HepG2 (cell line): ENCODE measurements at places on chromosomes 1 and 21. TPM values are rescaled to one million over a fixed set of nuclear protein-coding genes. Genes with fewer than 3 reads are reported as not detected.

GRCh38 chr21:35136106-35136505, 87.0 kb upstream of the RUNX1 start:
- H3K27me3 ChIP-seq = no peaks in the 10 kb centered on the region; the same call in 1 of the 2 replicates
- peaks cover 14% of the 10 kb centered on the region for H3K4me1 ChIP-seq
- no peaks in the 10 kb centered on the region for H3K36me3 ChIP-seq
- H3K4me3 ChIP-seq = no peak overlapping the region
- no peak for DNase-seq

GRCh38 chr1:118949315-118949714, 38.8 kb downstream of the TBX15 start:
- H3K36me3 ChIP-seq = no peaks in the 10 kb centered on the region
- no peak overlapping the region for H3K27ac ChIP-seq
- no peak overlapping the region for H3K4me3 ChIP-seq

GRCh38 chr21:24188506-24188905, 1418.8 kb downstream of the MRPL39 start:
- no peak overlapping the region for H3K27ac ChIP-seq
- H3K36me3 ChIP-seq = no peaks in the 10 kb centered on the region

DNA sequence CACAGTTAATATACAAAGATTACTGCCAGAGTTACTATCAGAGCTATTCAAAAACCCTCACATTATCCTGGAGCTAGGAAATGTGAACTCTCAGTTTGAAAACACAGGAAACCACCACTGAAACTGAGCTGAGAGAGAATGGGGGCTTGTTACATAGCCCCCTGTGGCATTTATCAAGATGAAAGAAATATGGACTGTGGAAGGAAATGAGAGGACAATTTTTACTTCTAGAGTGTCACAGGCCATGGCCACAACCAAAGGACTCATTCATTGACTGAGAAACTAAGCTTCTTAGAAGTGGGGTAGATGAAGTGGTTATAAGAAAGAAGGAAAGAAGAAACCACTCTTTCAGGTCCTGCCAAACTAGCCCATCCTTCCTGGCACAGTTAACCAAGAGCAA, 25.3 kb downstream of the DSTYK start:
- peaks cover 3% of the 10 kb centered on the region; the same call in 1 of the 3 replicates for H3K36me3 ChIP-seq
- H3K4me1 ChIP-seq = peaks cover 14% of the 10 kb centered on the region
- no peak overlapping the region for H3K27ac ChIP-seq
- H3K4me3 ChIP-seq = no peak overlapping the region

DNA sequence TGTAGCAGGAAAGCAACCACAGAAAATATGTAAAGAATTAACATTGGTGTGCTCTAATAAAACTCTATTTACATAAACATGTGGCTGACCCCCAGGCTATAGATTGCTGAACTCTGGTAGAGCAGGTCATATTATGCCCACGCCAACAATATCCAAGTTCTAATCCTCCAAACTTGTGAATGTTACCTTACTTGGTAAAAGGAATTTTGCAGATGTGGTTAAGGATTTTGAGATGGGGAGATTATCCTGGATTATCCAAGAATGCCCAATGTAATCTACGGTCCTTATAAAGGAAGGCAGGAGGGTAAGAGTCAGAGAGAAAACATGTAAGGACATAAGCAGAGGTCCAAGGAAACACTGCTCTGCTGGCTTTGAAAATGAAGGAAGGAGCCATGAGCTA, 201.0 kb downstream of the USH2A start:
- no peak overlapping the region for H3K27ac ChIP-seq
- peaks cover 8% of the 10 kb centered on the region; the same call in 1 of the 2 replicates for H3K4me1 ChIP-seq
- no peak for DNase-seq
- H3K4me3 ChIP-seq = no peak overlapping the region
- H3K27me3 ChIP-seq = no peaks in the 10 kb centered on the region

The NTMT2 gene
- total RNA-seq = not detected in 2 replicates

The MLLT11 gene
- total RNA-seq = 0.17 and 0.22 TPM in 2 replicates

The PRMT2 gene
- 54.4 and 63.3 TPM in 2 replicates for total RNA-seq

DNA sequence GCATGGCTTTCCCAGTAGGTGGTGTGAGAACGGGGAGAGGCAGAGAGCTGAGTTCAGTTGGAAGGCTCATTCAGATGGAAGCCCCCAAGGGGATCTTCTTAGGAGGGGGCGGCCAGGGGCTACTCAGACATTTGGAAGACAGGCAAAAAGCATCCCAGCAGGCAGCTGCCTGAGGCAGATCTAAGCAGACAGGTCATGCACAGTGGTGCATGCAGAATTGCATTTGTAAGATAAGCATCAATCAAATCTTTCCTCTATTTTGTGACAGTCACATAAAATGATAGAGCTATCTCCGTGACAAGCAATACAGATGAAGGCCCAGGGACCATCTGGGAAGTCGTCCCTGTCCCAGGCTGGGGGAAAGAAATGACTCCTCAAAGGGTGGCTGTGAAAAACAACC, 3.8 kb downstream of the RAB3B start:
- no peak for DNase-seq
- H3K4me3 ChIP-seq = no peak overlapping the region
- no peak overlapping the region for H3K27ac ChIP-seq
- H3K36me3 ChIP-seq = no peaks in the 10 kb centered on the region
- peaks cover 5% of the 10 kb centered on the region for H3K4me1 ChIP-seq
- H3K27me3 ChIP-seq = peaks cover 2% of the 10 kb centered on the region; the same call in 1 of the 2 replicates
